GM06990 (cell line): ENCODE measurements at places on chromosomes 16 and 17.

GRCh38 chr17:47686276-47686635, 7.7 kb upstream of the TBKBP1 start:
- no peak for DNase-seq

- DNase-seq: no peak
These were observed 6.9 kb upstream of the HOXB2 start for GRCh38 chr17:48551596-48552465.

- DNase-seq: no peak
These were observed 70.4 kb upstream of the CLEC18A start for GRCh38 chr16:69880640-69881133.

- DNase-seq: peak; percentile 57
These were observed 10.5 kb upstream of the GSE1 start for GRCh38 chr16:85602402-85603202.

- no peak for DNase-seq
These were observed 2.7 kb upstream of the HSD11B2 start for GRCh38 chr16:67428146-67428731.

GRCh38 chr16:83907631-83908250, 8.8 kb downstream of the MLYCD start:
- no peak for DNase-seq

DNA sequence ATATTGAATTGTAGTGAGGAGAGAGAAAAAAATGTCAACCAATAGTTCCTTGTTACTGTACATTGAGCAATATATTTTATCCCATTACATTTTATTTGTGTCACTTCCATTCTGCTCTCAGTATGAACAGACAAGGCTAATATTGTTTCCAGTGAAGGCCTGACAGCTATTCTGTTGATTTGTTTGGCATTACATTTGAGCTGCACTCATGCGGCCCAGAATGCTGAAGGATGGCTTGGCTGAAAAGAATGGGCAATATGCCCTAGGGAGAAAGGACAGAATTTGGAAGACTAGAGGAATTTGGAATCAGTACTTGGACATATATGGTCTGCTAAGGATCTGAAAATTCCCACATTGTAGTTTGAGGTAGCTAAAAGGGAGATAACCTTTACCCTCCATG, 1294.4 kb downstream of the CDH8 start:
- DNase-seq: no peak

GRCh38 chr16:85616607-85617321, 3.6 kb downstream of the GSE1 start:
- DNase-seq: peak; percentile 72

GRCh38 chr17:72618001-72618509, 474.4 kb downstream of the SLC39A11 start:
- no peak for DNase-seq

GRCh38 chr16:31695667-31696066, 168.0 kb downstream of the AHSP start:
- no peak for DNase-seq

GRCh38 chr17:77719806-77720205, 238.7 kb upstream of the TNRC6C start:
- DNase-seq: no peak

GRCh38 chr16:66651474-66651765, 45.1 kb downstream of the CMTM4 start:
- DNase-seq: no peak

- DNase-seq: no peak
These were observed 21.1 kb downstream of the ACSM1 start for GRCh38 chr16:20676268-20676825.

DNA sequence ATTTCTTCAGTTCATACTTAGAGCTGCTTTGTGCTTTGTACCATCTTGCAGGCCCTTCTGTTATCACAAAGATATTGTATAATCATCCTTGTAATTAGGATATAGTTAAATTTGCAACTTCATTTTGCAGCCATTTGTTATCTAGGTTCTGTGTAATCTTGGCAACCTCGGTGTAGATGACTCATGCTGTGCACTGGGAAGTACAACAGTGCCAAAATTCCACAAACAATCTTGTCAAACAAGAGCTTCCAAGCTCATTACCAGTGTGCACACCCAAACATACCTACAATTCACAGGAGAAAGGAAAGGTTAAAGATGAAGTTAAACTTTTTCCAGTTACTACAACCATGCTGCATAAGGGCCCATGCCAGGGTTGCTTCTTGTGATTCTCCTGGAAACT, 1231.8 kb downstream of the CDH11 start:
- no peak for DNase-seq

- no peak for DNase-seq
These were observed 27.9 kb upstream of the LRRC37A3 start for GRCh38 chr17:64947152-64947551.

- DNase-seq: no peak
These were observed 94.5 kb downstream of the MARF1 start for GRCh38 chr16:15548482-15548891.

DNA sequence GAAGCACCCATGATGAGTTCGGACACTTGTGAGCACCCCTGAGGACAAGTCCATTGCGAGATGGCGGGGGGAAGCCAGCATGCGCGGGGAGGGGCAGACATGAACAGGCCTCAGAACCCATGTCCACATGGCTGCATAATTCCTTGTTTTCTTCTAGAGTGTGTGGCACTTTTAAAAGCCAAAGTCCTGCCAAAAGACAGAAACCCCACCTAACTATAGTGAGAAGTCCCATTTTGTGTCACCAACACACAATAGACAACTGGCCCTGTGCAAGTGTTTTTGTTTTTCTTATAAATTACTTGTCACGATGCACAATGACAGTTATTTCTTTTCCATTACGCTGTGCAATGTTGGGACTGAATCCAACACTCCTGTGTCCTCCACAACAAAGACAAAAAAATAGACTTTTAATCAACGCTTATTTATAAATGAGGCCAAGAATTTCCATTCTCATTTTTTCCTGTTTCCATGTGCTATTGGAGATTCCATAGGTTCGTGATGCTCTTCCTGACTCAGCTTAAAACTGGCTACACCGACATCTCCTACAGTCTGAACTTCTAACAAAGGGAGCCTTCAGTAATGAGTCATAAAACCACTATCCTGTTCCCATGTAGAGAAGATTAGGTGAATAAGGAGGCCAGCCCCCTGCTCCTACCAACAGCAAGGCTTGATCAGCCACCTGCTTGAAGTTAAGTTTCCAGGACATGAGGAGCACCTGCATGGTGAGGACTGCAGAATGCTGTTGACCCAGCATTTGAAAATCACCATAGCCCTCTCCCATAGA, 98.9 kb downstream of the ZNF423 start:
- DNase-seq: no peak

DNA sequence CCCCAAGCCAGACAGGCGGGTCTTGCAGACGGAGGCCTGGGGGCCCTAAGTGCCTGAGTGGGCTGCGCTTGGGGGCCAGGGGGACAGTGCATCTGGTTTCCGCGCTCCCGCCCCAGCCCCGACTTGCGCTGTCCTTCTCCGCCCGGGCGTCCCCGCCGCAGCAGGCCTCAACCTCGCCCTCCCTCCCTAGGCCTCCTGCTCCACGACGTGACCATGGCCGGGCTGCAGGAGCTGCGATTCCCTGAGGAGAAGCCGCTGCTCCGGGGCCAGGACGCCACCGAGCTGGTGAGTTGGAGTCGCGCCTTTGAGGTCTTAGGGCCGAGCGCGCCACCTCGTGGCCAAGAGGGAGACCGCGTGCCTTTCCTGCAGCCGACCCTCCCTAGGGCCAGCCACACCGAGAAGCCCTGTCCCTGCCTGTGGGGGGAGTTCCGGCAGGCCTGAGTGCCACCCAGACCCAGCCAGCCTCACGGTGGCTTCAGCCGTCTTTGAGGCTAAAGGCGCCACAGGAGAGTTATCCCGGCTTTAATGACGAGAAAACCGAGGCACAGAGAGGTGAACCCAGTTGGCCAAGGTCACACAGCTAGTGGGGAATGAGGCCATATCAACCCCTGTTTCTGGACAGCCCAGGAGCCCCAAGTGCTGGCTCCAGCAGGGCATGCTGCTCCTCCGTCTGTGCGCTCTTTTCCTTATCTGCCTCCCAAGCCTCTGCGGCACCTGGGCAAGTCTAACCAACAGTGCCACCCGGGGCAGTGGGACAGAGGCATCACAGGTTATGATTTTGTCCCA, 12.2 kb upstream of the NDRG4 start:
- peak; percentile 73 for DNase-seq

- DNase-seq: no peak
These were observed 57.9 kb upstream of the FOXF1 start for GRCh38 chr16:86452451-86452850.

GRCh38 chr17:19725486-19725885, 9.1 kb upstream of the SLC47A2 start:
- no peak for DNase-seq

DNA sequence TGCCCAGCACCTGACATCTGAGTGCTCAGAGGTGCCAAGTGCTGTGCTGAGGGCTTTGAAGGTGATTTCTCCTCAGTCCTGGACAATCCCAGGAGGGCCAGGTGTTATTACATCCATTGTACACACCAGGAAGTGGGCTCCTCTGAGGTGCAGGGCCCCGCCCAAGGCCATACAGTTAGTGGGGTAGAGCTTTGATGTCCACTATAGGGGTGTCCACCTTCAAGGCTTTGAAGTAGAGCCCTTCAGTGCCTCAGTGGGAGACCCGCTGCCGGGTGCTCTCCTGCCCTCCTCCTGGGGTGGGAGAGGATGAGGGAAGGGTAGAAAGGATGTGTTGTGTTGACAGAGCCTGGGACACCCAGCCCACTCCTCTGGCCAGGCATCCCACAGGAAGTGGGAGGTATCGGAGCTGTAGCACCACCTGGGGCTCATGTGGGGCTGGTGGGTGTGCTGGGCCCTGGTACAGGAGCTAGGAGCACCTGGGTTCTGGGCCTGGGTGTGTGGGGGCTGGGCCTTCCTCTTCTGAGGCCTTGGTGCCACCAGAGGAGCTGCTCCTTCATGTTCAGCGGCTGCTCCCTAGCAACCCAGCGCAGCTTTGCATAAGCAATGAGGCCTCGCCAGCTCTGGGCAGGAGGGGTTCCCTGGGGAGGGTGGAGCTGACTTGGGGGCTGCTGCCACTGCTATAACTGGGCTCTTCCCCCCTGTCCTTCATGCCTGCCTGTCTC, 7.4 kb downstream of the LASP1 start:
- DNase-seq: no peak

GRCh38 chr16:82031116-82032084, 3.7 kb upstream of the HSD17B2 start:
- DNase-seq: no peak

GRCh38 chr17:80913928-80914821, 77.5 kb upstream of the CHMP6 start:
- DNase-seq: no peak

DNA sequence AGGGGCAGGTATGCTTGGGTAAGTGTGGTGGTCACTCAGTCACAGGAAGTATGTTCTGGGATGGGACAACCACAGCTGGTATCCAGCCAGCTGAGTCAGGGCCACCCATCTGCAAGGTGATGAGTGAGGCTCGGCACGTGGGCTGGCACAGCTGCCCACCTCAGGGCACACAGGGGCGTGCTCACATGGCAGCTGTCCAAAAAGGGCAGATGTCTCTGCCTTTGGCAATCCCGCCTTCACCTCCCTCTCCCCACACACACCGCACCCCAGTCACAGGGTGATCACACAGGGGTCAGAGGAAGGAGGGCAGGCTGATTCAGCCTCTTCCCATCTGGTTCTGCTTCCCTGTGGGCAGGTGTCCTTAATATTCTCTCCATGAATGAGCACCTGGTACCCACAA, 85.9 kb upstream of the TOB1 start:
- no peak for DNase-seq

- no peak for DNase-seq
These were observed 1.1 kb upstream of the CAPN15 start for GRCh38 chr16:526181-527014.

DNA sequence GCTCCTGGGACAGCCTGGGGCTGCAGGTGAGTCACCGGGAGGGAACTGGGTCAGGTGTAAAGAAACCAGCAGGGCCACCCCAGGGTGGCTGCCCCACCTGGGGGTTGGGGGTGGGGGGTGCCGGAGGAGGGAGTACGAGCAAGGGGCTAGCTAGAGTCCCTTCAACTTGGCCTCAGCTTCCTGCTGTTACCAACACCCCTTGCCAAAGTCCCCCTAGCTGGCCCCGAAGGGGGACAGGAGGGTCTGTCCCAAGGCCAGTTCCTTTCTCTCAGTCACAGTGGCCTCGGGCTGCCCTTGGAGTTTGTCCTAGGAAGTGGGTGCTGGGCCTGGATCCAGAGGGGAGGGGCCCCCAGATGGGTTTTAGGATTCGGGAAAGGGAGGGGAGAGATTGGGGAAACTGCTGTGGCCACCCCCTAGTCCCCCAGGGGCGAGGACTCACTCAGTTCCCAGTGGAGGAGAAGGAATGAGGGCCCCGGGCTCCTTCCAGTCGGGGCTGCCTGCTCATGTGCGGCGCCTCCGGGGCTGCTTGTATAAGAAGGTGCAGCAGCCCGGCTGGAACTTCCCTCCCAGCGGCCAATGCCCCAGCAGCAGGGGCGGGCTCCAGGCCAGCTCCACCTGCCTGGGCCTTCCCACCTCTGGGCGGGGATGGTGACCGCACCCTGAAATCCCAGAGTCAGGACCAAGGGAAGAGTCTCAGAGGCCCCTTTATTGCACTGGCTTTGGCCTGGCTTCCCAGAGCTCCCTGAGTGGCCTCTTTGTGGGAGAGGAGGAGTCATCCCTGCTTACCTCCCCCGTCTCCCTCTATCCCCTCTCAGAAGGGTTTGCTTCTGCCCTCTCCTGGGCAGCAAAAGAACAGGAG, 7.3 kb downstream of the ARHGAP27 start:
- no peak for DNase-seq
